ENCODE measurements at places on chromosomes 7 and 10. TPM values are rescaled to one million over a fixed set of nuclear protein-coding genes. Genes with fewer than 3 reads are reported as not detected.

DNA sequence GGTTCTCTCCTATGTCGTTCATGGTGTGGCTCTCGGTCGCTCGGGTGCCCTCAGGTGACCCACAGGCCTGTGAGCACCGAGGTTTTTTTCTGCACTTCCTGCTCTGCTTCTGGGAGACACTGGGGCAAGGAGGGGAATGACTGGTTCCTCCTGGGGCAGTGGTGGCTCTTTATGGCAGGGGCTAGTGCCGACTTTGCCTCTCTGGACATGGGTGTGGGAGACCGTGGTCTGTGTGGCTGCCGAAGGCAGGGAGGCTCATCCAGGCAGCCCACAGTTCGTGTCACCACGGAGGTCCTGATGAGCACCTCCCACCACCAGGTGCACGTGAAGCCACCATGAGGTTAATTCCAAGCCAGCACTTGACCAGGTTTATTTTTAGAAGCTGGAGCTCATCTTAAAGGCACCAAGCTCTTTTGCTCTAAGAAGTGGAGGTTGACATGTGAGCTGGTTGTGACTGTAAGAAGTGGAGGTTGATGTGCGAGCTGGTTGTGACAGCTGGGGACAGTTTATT lies 24.7 kb upstream of the DPYSL4 start:
- no peaks in the 10 kb centered on the region for H3K27me3 ChIP-seq
- H3K4me3 ChIP-seq = no peak overlapping the region
- no peaks in the 10 kb centered on the region for H3K36me3 ChIP-seq
- no peak for DNase-seq
- no peak overlapping the region for H3K27ac ChIP-seq
- no peaks in the 10 kb centered on the region for H3K4me1 ChIP-seq

GRCh38 chr10:128438417-128439063 lies 312.3 kb upstream of the MKI67 start:
- H3K36me3 ChIP-seq = no peaks in the 10 kb centered on the region
- no peak overlapping the region for H3K4me3 ChIP-seq
- no peaks in the 10 kb centered on the region for H3K27me3 ChIP-seq
- DNase-seq = no peak

DNA sequence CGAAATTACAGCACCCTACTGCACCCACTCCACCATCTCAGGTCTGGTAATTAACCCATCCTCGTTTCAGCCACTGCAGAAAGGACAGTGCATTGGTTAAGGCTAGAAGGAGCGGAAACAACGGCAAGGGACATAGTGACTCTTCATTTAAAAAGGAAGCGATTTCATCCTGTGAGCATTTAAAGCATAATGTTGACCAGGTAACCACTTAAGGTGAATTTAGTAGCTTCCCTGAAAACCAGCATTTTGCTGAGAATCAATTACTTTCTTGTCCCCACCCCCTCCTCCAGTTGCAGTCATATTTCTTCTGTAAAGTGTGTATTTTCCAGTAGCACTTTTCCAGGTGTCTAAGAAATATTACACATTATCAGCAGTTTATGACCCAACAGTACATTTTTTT lies 821 bp upstream of the JAZF1 start:
- no peak overlapping the region for H3K27ac ChIP-seq
- H3K36me3 ChIP-seq = peaks cover 7% of the 10 kb centered on the region
- no peaks in the 10 kb centered on the region for H3K27me3 ChIP-seq
- DNase-seq = no peak

DNA sequence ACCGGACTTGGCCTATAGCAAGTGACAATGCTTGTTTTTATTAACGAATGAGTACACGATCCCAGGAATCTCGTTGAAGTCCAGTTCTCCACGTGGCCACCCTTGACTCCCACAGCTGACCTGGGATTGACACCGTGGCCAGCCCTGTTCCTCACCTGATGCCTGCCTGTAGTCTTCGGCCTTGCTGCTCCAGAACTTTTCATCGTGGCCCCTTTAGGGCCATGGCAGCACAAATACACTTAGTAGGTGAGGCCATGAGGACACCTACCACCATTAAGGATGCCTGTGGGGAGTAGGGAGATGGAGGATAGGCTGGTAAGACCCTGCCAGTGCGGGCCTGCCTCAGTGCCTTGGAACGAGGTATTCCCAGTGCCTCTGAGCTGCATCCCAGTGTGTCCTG lies 30.6 kb upstream of the INSYN2A start:
- no peaks in the 10 kb centered on the region for H3K36me3 ChIP-seq
- H3K27me3 ChIP-seq = no peaks in the 10 kb centered on the region
- no peak for DNase-seq
- no peak overlapping the region for H3K4me3 ChIP-seq
- H3K4me1 ChIP-seq = no peaks in the 10 kb centered on the region

- H3K36me3 ChIP-seq = no peaks in the 10 kb centered on the region
- DNase-seq = no peak
- H3K4me3 ChIP-seq = no peak overlapping the region
- H3K4me1 ChIP-seq = peaks cover 10% of the 10 kb centered on the region
- H3K27me3 ChIP-seq = no peaks in the 10 kb centered on the region
- no peak overlapping the region for H3K27ac ChIP-seq
Measured at GRCh38 chr10:86953747-86954680, 3.4 kb downstream of the MMRN2 start.

- H3K4me1 ChIP-seq = peaks cover 17% of the 10 kb centered on the region
- no peak overlapping the region for H3K4me3 ChIP-seq
- DNase-seq = no peak
- no peaks in the 10 kb centered on the region for H3K27me3 ChIP-seq
- no peak overlapping the region for H3K27ac ChIP-seq
Measured at GRCh38 chr7:80133361-80134114, 1.1 kb upstream of the GNAI1 start.

- peak overlapping the region; percentile 59 for H3K4me3 ChIP-seq
Measured at GRCh38 chr7:151247611-151248345, 716 bp downstream of the SMARCD3 start.

DNA sequence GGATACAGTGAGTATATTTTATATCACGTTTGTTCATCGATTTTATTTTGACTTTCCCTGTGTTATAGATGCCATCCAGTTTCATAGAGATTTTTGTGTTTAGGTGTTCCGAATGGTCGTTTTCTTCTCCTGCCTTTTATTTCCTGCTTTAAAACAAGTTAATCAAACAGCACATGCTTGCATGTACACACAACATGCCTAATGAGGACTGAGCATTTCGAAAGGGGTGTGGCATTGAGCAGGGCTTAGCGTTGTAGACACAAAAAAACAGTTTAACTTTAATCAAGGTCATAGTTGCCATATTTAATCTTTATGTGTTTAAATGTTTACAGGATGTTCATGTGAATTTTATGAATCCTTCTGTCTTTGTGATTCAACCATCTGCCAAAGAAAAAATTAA lies 430.5 kb upstream of the GALNT17 start:
- no peak overlapping the region for H3K27ac ChIP-seq
- H3K4me1 ChIP-seq = no peaks in the 10 kb centered on the region
- H3K27me3 ChIP-seq = peaks cover 7% of the 10 kb centered on the region
- DNase-seq = no peak
- H3K4me3 ChIP-seq = no peak overlapping the region
- H3K36me3 ChIP-seq = no peaks in the 10 kb centered on the region

DNA sequence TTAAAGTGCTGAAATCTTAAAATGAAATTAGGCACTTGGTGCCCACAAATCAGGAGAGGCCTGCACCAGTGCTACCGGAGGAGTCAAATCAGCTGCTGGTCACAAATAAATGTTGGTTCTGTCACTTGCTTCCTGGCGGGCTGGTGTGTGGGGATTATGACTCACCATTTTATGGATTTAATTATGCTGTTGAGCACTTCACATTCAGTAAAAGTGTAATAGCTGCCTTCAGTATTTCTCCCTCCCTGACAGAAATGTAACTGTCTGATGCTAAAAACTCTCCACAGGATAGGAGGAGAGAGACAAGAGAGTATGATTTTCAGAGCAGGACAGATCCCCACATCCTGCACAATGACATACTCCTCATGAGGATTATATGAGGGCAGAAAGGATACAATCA lies 186.0 kb downstream of the JAZF1 start:
- no peaks in the 10 kb centered on the region for H3K27me3 ChIP-seq
- peaks cover 10% of the 10 kb centered on the region for H3K4me1 ChIP-seq
- H3K36me3 ChIP-seq = no peaks in the 10 kb centered on the region
- no peak overlapping the region for H3K4me3 ChIP-seq
- peak; percentile 53 for DNase-seq

DNA sequence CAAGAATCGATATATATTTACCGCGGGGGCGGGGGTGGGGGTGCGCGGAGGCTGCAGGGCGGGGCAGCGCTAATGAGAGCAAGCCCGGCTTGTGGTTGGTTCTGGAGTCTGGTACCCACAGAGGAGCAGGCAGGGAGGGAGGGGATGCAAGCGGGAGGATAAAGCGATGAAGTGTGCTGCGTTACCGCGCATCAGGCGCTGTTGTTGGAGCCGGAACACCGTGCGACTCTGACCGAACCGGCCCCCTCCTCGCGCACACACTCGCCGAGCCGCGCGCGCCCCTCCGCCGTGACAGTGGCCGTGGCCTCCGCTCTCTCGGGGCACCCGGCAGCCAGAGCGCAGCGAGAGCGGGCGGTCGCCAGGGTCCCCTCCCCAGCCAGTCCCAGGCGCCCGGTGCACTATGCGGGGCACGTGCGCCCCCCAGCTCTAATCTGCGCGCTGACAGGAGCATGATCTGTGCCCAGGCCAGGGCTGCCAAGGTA lies at the start of gene HECW1:
HECW1 (plus strand) TSS at position 189 of the 482 bp plus-strand sequence. CDS start 131,259 bp downstream, outside the sequence.
- no peaks in the 10 kb centered on the region for H3K36me3 ChIP-seq
- no peak for DNase-seq
- no peak within 1 kb of the TSS for H3K27ac ChIP-seq
- H3K27me3 ChIP-seq = peaks cover 37% of the 10 kb centered on the region
- H3K4me3 ChIP-seq = peak within 1 kb of the TSS; percentile 44
- H3K4me1 ChIP-seq = peaks cover 40% of the 10 kb centered on the region

DNA sequence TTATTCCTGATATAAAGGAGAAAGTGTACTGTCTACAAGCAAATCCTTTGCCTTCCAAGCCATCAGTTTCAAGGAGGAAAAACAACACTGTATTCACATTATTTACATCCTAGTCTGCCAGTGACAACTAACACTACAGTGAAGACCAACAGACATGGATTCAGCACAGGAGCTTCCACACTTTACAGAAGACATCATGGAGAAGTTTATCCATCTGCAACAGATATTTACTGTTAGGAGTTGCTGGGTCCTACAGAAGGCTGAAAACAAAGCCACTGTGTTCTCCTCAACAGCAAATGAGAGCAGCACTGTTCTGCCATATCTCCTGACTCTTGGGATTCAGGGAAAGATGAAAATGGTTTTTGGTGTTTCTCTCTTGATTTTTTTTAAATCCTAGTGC lies 31.9 kb downstream of the NAPEPLD start:
- H3K27me3 ChIP-seq = no peaks in the 10 kb centered on the region
- no peak overlapping the region for H3K4me3 ChIP-seq
- peaks cover 6% of the 10 kb centered on the region for H3K4me1 ChIP-seq
- peaks cover 6% of the 10 kb centered on the region for H3K36me3 ChIP-seq
- DNase-seq = no peak
- no peak overlapping the region for H3K27ac ChIP-seq

- H3K4me1 ChIP-seq = peaks cover 14% of the 10 kb centered on the region
- no peak overlapping the region for H3K4me3 ChIP-seq
- H3K27me3 ChIP-seq = no peaks in the 10 kb centered on the region
- no peak overlapping the region for H3K27ac ChIP-seq
- H3K36me3 ChIP-seq = no peaks in the 10 kb centered on the region
Measured at GRCh38 chr10:142371-142770, 7.1 kb downstream of the ZMYND11 start.

- peaks cover 7% of the 10 kb centered on the region for H3K4me1 ChIP-seq
- no peaks in the 10 kb centered on the region for H3K36me3 ChIP-seq
- no peak overlapping the region for H3K27ac ChIP-seq
- no peaks in the 10 kb centered on the region for H3K27me3 ChIP-seq
Measured at GRCh38 chr7:116162254-116162653, 48.1 kb upstream of the TES start.

DNA sequence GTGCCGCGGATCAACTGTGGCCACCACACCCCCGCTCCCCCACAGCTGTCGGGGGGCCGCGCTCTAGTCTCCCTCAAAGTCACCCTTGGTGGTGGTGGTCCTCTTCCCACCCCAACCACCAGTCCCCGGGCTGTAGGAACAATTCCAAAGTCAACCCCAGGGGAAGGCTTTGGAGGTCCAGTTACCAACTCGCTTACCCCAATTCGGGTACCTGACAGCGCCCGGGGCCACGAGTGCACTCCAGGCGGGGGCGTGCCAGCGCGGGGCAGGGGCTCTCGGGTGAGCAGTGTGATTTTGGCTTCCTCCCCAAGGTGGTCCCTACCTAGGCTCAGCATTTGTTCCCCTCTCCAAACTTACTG lies 584 bp upstream of the ZMIZ1 start:
- H3K4me1 ChIP-seq = peaks cover 46% of the 10 kb centered on the region
- DNase-seq = no peak
- no peaks in the 10 kb centered on the region for H3K27me3 ChIP-seq
- H3K4me3 ChIP-seq = peak overlapping the region; percentile 98
- H3K27ac ChIP-seq = no peak overlapping the region
- H3K36me3 ChIP-seq = peaks cover 25% of the 10 kb centered on the region

DNA sequence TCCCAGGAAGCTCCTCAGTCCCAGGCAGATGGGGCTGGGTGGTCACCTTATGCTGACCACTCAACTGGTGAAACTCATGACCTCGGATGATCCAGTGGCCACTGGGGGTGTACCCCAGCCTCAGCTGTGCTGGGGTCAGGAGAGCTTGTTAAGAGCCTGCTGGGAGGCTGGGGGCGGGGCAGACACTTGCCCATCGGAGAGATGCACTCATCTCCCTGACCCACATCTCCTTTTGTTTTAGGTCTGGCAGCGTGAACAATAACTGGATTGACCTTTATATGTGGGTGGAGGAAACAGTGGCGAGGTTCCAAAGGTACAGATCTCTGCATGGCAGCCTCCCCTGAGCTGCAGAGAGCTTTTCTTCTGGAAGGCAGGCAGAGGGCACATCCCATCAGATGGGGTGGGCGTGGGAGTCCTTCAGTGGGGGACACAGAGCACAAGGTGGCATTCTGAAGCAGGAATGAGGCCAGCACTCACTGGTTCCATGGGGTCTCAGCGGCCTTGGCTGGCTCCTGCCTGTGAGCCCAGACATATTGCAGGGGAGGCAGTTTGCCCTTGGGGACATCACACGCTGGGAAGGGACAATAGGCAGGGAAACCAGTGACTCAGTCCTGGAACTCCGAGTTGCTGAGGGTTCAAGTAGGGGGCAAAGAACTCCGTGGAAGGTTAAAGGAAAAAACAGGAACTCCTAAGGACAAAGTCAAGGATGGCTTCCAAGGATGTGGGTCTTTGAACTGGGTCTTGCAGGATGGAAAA lies 5.2 kb downstream of the ANTXRL start:
- DNase-seq = no peak
- no peak overlapping the region for H3K27ac ChIP-seq
- H3K27me3 ChIP-seq = no peaks in the 10 kb centered on the region
- no peaks in the 10 kb centered on the region for H3K36me3 ChIP-seq
- H3K4me1 ChIP-seq = peaks cover 18% of the 10 kb centered on the region

- DNase-seq = no peak
- H3K4me3 ChIP-seq = no peak overlapping the region
- no peak overlapping the region for H3K27ac ChIP-seq
- no peaks in the 10 kb centered on the region for H3K27me3 ChIP-seq
Measured at GRCh38 chr7:35725280-35725680, 30.3 kb upstream of the HERPUD2 start.

- H3K4me3 ChIP-seq = no peak overlapping the region
- H3K27me3 ChIP-seq = no peaks in the 10 kb centered on the region
- peaks cover 95% of the 10 kb centered on the region for H3K4me1 ChIP-seq
- H3K27ac ChIP-seq = peak overlapping the region; percentile 95
- H3K36me3 ChIP-seq = no peaks in the 10 kb centered on the region
- peak; percentile 82 for DNase-seq
Measured at GRCh38 chr7:25846722-25847121, 305.3 kb upstream of the NFE2L3 start.

Gene PTF1A
- not detected for total RNA-seq

Gene FOXI2
- not detected for total RNA-seq

Gene AGMO
- total RNA-seq = not detected

Gene SPDYE6
- not detected for total RNA-seq

Gene TUBAL3
- not detected for total RNA-seq

Gene CRHR2
- not detected for total RNA-seq

Data from SJSA1 (cell line).